Endodermal cell (in vitro differentiated cells): ENCODE measurements at places on chromosomes 2 and 18.

DNA sequence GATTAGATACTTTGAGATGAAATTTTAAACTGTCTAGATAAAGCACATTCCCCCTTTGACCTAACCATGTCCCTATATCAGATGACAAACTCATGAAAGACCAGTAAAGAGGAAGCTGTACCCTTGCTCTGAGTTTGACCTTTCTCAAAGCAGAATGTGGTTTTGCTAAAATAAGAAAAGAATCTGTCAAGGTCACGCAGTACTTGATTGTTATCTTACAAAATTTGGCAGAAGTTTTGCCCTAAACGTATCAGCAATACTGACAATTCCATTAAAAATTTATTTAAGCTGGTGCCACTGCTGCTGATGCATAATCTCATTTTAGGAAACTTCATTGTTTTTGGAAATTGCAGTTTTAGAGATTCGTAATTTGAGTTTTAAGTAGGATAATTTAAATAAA is 31.2 kb upstream of the GALM start:
- no peaks in the 10 kb centered on the region for H3K4me1 ChIP-seq
- no peak overlapping the region for H3K4me3 ChIP-seq
- no peak overlapping the region for H3K27ac ChIP-seq
- no peak for DNase-seq
- H3K27me3 ChIP-seq = no peaks in the 10 kb centered on the region

GRCh38 chr2:168539945-168540344 is 83.9 kb downstream of the CERS6 start:
- H3K36me3 ChIP-seq = peaks cover 3% of the 10 kb centered on the region
- H3K27ac ChIP-seq = no peak overlapping the region
- peak overlapping the region; percentile 2 for H3K4me3 ChIP-seq
- no peaks in the 10 kb centered on the region for H3K4me1 ChIP-seq
- DNase-seq = no peak
- H3K27me3 ChIP-seq = no peaks in the 10 kb centered on the region

GRCh38 chr2:201432038-201432620 is 19.1 kb downstream of the TRAK2 start:
- no peak overlapping the region for H3K27ac ChIP-seq
- no peak for DNase-seq
- H3K4me3 ChIP-seq = no peak overlapping the region
- H3K4me1 ChIP-seq = no peaks in the 10 kb centered on the region
- peaks cover 3% of the 10 kb centered on the region for H3K36me3 ChIP-seq
- no peaks in the 10 kb centered on the region for H3K27me3 ChIP-seq

- DNase-seq = no peak
- no peaks in the 10 kb centered on the region for H3K27me3 ChIP-seq
- no peak overlapping the region for H3K27ac ChIP-seq
- H3K4me1 ChIP-seq = peaks cover 8% of the 10 kb centered on the region
Measured at GRCh38 chr2:46774499-46775228, 140.9 kb downstream of the MCFD2 start.

DNA sequence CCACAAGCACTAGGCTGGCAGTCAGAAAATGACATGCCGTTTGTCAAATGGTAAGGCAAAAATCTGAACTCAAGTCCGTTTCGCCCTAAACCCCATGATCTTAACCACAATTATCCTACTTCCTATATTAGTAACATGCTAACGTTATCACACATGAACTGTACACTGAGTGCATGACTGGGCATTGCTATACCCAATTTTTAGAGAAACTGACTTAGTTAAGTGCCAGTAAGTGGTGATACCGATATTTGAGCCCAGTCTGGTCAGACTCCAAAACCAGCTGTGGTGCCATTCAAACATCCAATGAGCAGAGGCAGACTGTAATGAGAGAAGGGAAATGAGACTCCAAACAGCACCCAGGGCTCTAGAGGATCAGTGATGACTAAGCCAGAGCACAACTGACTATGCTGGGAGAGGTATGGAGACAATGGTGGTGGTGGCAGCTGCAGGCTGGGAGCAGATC is 311.7 kb upstream of the PKDCC start:
- H3K4me1 ChIP-seq = peaks cover 22% of the 10 kb centered on the region
- H3K36me3 ChIP-seq = no peaks in the 10 kb centered on the region
- no peak overlapping the region for H3K27ac ChIP-seq

GRCh38 chr2:48264627-48265026 is 265.3 kb upstream of the STON1 start:
- H3K27me3 ChIP-seq = no peaks in the 10 kb centered on the region
- H3K4me3 ChIP-seq = no peak overlapping the region
- no peak for DNase-seq
- no peak overlapping the region for H3K27ac ChIP-seq
- H3K36me3 ChIP-seq = no peaks in the 10 kb centered on the region

DNA sequence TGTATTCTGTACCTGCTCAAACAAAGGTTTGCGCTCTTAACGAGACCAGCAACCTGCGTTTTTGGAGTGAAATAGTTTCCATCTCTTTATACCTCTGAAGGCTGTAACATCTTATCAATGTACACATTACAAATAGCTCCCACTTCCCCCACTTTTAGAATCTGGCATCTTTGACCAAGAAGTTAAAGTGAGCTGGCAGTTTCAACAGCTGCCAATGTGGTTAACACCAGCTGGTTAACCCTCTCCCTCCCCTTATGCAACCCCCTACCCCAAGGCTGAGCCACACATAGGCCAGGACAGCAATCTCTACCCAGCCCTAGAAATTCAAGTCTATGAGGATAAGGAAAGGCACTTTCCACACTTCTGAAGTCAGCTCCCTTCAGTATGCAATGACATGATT is 2.2 kb upstream of the SERTAD2 start:
- H3K27ac ChIP-seq = no peak overlapping the region
- H3K27me3 ChIP-seq = no peaks in the 10 kb centered on the region
- H3K36me3 ChIP-seq = no peaks in the 10 kb centered on the region
- no peak overlapping the region for H3K4me3 ChIP-seq

- DNase-seq = no peak
- H3K27ac ChIP-seq = no peak overlapping the region
- H3K4me1 ChIP-seq = no peaks in the 10 kb centered on the region
- H3K27me3 ChIP-seq = peaks cover 8% of the 10 kb centered on the region
- H3K4me3 ChIP-seq = no peak overlapping the region
- H3K36me3 ChIP-seq = no peaks in the 10 kb centered on the region
Measured at GRCh38 chr18:47342566-47342965, 91.1 kb upstream of the SKOR2 start.

DNA sequence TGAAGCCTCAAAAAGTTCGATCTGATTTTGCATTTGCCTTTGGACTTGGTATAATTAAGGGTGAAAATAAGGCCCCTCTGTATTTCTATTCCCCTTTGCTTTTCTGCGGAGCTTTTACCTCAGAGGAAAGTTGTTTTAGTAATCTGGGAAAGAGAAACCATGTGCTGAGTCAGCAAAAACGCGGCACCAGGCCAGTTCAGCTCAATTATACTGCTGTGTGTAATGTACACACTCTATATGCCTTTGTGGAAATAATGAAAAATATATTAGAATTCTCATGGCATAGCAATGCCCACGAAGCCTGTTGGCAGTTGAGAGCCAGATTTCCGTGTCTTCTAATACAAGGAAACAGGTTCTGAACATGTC is 161.9 kb upstream of the SIX2 start:
- peaks cover 92% of the 10 kb centered on the region for H3K27me3 ChIP-seq
- H3K4me1 ChIP-seq = peaks cover 3% of the 10 kb centered on the region
- no peaks in the 10 kb centered on the region for H3K36me3 ChIP-seq
- H3K4me3 ChIP-seq = no peak overlapping the region
- no peak for DNase-seq
- H3K27ac ChIP-seq = no peak overlapping the region

GRCh38 chr2:63735931-63736330 is 105.8 kb upstream of the UGP2 start:
- H3K27me3 ChIP-seq = no peaks in the 10 kb centered on the region
- no peaks in the 10 kb centered on the region for H3K4me1 ChIP-seq
- no peaks in the 10 kb centered on the region for H3K36me3 ChIP-seq
- no peak overlapping the region for H3K4me3 ChIP-seq
- DNase-seq = no peak
- no peak overlapping the region for H3K27ac ChIP-seq

- DNase-seq = no peak
- no peak overlapping the region for H3K27ac ChIP-seq
- no peaks in the 10 kb centered on the region for H3K36me3 ChIP-seq
- no peaks in the 10 kb centered on the region for H3K4me1 ChIP-seq
Measured at GRCh38 chr2:8406271-8406670, 275.6 kb upstream of the ID2 start.

DNA sequence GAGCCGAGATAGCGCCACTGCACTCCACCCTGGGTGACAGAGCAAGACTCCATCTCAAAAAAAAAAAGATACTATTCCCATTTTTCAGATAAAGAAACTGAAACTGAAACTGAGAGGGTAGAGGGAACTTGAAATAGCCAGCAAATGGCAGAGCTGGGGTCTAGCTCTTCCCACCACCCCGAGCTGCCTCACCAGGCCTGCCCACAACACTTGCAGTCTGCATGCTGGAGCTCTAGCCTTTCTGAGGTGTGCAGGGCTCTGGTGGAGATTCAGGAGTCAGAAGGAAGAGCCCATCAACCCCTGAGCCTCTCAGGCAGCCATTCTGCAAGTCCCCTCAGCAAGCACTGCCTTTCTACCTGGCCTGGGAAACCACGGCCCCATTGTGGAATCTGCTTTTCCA is 14.3 kb downstream of the EDAR start:
- H3K27me3 ChIP-seq = peaks cover 15% of the 10 kb centered on the region
- H3K27ac ChIP-seq = no peak overlapping the region
- no peaks in the 10 kb centered on the region for H3K4me1 ChIP-seq
- H3K4me3 ChIP-seq = no peak overlapping the region
- no peaks in the 10 kb centered on the region for H3K36me3 ChIP-seq
- DNase-seq = no peak

DNA sequence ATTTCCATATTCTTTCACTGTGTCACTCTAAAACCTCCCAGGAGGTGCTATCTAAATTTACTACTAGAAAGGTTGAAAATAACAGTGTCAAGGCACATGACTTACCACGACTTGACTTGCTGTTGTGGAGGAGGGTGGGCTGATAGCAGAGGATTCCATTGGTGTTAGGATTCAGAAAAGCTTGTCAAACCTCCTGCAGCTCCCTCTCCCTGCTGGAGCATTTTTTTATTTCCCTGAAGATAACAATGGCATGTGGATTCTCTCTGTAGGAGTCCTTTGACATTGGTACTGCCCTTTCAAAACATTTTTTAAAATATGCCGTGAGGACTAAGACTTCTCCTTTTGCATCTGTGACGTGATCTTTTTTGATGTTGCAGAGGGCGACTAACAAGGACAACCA is 696.9 kb upstream of the GYPC start:
- H3K4me3 ChIP-seq = peak overlapping the region; percentile 10
- peaks cover 19% of the 10 kb centered on the region for H3K4me1 ChIP-seq
- no peak overlapping the region for H3K27ac ChIP-seq
- H3K36me3 ChIP-seq = no peaks in the 10 kb centered on the region
- H3K27me3 ChIP-seq = no peaks in the 10 kb centered on the region
- peak; percentile 71 for DNase-seq

GRCh38 chr2:164110515-164110914 is 374.7 kb upstream of the FIGN start:
- H3K36me3 ChIP-seq = no peaks in the 10 kb centered on the region
- DNase-seq = no peak
- H3K4me3 ChIP-seq = no peak overlapping the region
- no peaks in the 10 kb centered on the region for H3K27me3 ChIP-seq
- no peak overlapping the region for H3K27ac ChIP-seq

DNA sequence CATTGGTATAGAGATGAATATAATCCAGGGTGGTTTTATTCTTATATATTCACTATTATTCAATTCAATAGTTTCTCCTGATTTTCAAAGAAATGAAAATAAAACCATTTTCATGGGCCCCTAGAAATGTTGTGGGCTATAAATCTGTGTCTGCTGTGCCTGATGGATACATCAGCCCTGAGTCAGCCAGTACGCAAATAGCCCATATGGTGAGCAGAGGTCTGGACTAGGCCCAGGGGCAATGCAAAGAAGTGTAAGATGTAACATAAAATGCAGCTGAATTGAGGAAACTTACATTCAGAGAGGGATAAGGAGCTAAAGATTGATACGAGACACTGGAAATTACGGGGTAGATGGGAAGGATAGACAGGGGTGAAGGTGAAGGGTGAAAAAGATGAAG is 122.5 kb downstream of the MAIP1 start:
- H3K27me3 ChIP-seq = no peaks in the 10 kb centered on the region
- H3K27ac ChIP-seq = no peak overlapping the region
- DNase-seq = no peak

DNA sequence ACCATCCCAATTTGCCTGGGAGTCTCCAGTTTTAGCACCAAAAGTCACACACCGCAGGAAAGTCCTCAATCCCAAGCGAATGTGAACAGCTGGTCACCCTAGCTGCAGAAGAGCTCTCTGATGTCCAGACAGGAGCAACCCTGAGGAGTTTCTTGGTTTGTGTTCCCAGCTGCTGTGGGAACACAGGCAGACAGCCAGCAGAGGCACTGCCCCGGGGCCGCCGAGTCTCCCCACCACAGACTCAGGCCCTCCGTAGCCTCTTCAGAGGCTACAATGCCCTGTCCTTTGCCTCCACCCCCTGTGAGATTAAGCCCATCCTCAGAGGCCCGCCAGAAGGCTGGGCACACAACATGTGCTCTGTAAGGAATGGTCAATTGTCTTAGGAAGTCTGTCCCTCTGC is 111.5 kb downstream of the TTC32 start:
- no peaks in the 10 kb centered on the region for H3K27me3 ChIP-seq
- no peak for DNase-seq
- no peak overlapping the region for H3K27ac ChIP-seq
- H3K36me3 ChIP-seq = no peaks in the 10 kb centered on the region
- no peaks in the 10 kb centered on the region for H3K4me1 ChIP-seq

GRCh38 chr2:207530160-207531031 is 634 bp downstream of the CREB1 start:
- peak; percentile 65 for DNase-seq
- H3K27me3 ChIP-seq = no peaks in the 10 kb centered on the region
- peaks cover 9% of the 10 kb centered on the region for H3K4me1 ChIP-seq
- peak overlapping the region; percentile 100 for H3K27ac ChIP-seq
- peak overlapping the region; percentile 98 for H3K4me3 ChIP-seq

DNA sequence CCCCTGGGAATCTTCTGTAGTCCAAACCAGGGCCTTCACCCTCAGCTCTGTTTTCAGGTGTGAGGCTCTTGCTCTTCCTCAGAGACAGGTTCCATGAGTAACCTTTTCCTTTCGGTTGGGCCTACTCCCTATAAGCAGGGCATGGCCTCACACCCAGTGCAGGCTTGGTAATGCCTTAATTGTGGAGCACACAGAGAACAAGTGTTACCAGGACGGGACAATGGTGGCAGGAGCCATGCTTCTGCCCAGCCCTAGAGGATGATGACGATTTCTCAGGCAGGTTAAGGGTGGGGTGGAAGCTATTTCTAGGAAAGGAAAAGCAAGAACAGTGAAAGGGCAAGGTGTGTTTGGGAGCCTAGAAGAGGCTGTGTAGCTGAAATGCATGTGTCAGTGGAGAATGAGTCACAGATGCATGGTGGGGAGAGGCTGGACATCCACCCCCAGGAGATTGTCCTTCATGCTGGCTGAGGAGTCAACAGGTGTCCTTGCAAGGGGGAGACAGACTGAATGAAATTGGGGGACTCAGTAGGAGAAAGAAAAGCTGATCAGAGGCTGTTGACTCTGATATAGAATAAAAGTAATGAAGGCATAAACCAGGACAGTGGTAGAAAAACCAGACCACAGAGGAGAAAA is 22.0 kb upstream of the SERPINB12 start:
- H3K27ac ChIP-seq = no peak overlapping the region
- H3K36me3 ChIP-seq = no peaks in the 10 kb centered on the region
- H3K27me3 ChIP-seq = no peaks in the 10 kb centered on the region
- no peak for DNase-seq
- H3K4me3 ChIP-seq = no peak overlapping the region

GRCh38 chr2:60290509-60290908 is 262.9 kb downstream of the BCL11A start:
- no peaks in the 10 kb centered on the region for H3K4me1 ChIP-seq
- no peak overlapping the region for H3K27ac ChIP-seq
- DNase-seq = no peak
- no peak overlapping the region for H3K4me3 ChIP-seq
